ENCODE measurements at places on chromosomes 13 and 19. TPM values are rescaled to one million over a fixed set of nuclear protein-coding genes. Genes with fewer than 3 reads are reported as not detected.

The TEX101 gene
- not detected for polyA plus RNA-seq

The PGLYRP1 gene
- 0.17 TPM for polyA plus RNA-seq

The ZNF253 gene
- polyA plus RNA-seq, result 19.7 TPM

The CFAP97D2 gene
- not detected for polyA plus RNA-seq

The KIR2DL1 gene
- polyA plus RNA-seq, result 0.15 TPM

The TGFBR3L gene
- 1.2 TPM for polyA plus RNA-seq

The CTU1 gene
- 1.1 TPM for polyA plus RNA-seq

The CD22 gene
- polyA plus RNA-seq, result 3.5 TPM

The C1QTNF9B gene
- polyA plus RNA-seq, result not detected

The DIRAS1 gene
- 1.7 TPM for polyA plus RNA-seq

The ZNF134 gene
- polyA plus RNA-seq, result 4.1 TPM

The GJA3 gene
- polyA plus RNA-seq, result not detected

The IGFL2 gene
- polyA plus RNA-seq, result not detected

The ZNF528 gene
- 22.4 TPM for polyA plus RNA-seq

The RNF6 gene
- polyA plus RNA-seq, result 14.4 TPM

The KLHL1 gene
- 0.08 TPM for polyA plus RNA-seq

The CBARP gene
- polyA plus RNA-seq, result 0.09 TPM

The ZNF793 gene
- polyA plus RNA-seq, result 8.4 TPM

The OXGR1 gene
- 0.13 TPM for polyA plus RNA-seq

The ZNF835 gene
- polyA plus RNA-seq, result 1.0 TPM

The TMEM147 gene
- 86.5 TPM for polyA plus RNA-seq

The ZNF441 gene
- polyA plus RNA-seq, result 4.4 TPM

The ZNF527 gene
- 6.3 TPM for polyA plus RNA-seq

The ATP4A gene
- polyA plus RNA-seq, result 63.5 TPM

The TMEM150B gene
- polyA plus RNA-seq, result 2.5 TPM

The TEX26 gene
- 0.32 TPM for polyA plus RNA-seq

The ZNF541 gene
- polyA plus RNA-seq, result 11.6 TPM

The PAN3 gene
- polyA plus RNA-seq, result 13.3 TPM

The NLRP7 gene
- polyA plus RNA-seq, result 0.05 TPM

The S1PR2 gene
- 1.6 TPM for polyA plus RNA-seq

The KIR3DL2 gene
- polyA plus RNA-seq, result not detected

The C19orf12 gene
- 20.0 TPM for polyA plus RNA-seq

The CASP14 gene
- polyA plus RNA-seq, result not detected

The LILRA5 gene
- polyA plus RNA-seq, result 2.1 TPM

The KLK1 gene
- 1.1 TPM for polyA plus RNA-seq

The CYP4F22 gene
- polyA plus RNA-seq, result not detected

The AP1M2 gene
- 0.97 TPM for polyA plus RNA-seq

The IL12RB1 gene
- 1.8 TPM for polyA plus RNA-seq

The ZNF497 gene
- 2.0 TPM for polyA plus RNA-seq

The LYPD5 gene
- 0.32 TPM for polyA plus RNA-seq

The GRIK5 gene
- 2.3 TPM for polyA plus RNA-seq

The SHISA7 gene
- polyA plus RNA-seq, result 1.1 TPM

The MAP3K10 gene
- polyA plus RNA-seq, result 2.4 TPM

The ETHE1 gene
- polyA plus RNA-seq, result 18.4 TPM

The CD37 gene
- polyA plus RNA-seq, result 27.1 TPM

The CALR3 gene
- polyA plus RNA-seq, result not detected

The FCAR gene
- 0.24 TPM for polyA plus RNA-seq

The ZNF414 gene
- 49.6 TPM for polyA plus RNA-seq

The ZNF665 gene
- 1.7 TPM for polyA plus RNA-seq

The CCDC61 gene
- polyA plus RNA-seq, result 2.8 TPM

The WDR87 gene
- under 0.01 TPM for polyA plus RNA-seq

The MYO16 gene
- 1.3 TPM for polyA plus RNA-seq

The CAMSAP3 gene
- 1.7 TPM for polyA plus RNA-seq

The LPAR6 gene
- polyA plus RNA-seq, result 56.2 TPM

The DENND1C gene
- polyA plus RNA-seq, result 1.4 TPM

The DCT gene
- 0.80 TPM for polyA plus RNA-seq

The FGF22 gene
- 0.51 TPM for polyA plus RNA-seq

The PEAK3 gene
- polyA plus RNA-seq, result 0.05 TPM

The GPR183 gene
- 5.5 TPM for polyA plus RNA-seq

All from adrenal gland (tissue), 19 donors.